ENCODE measurements at places on chromosomes 1 and 21.

- DNase-seq = no peak
Observed at GRCh38 chr1:116561563-116561962, 9.3 kb downstream of the CD58 start.

DNA sequence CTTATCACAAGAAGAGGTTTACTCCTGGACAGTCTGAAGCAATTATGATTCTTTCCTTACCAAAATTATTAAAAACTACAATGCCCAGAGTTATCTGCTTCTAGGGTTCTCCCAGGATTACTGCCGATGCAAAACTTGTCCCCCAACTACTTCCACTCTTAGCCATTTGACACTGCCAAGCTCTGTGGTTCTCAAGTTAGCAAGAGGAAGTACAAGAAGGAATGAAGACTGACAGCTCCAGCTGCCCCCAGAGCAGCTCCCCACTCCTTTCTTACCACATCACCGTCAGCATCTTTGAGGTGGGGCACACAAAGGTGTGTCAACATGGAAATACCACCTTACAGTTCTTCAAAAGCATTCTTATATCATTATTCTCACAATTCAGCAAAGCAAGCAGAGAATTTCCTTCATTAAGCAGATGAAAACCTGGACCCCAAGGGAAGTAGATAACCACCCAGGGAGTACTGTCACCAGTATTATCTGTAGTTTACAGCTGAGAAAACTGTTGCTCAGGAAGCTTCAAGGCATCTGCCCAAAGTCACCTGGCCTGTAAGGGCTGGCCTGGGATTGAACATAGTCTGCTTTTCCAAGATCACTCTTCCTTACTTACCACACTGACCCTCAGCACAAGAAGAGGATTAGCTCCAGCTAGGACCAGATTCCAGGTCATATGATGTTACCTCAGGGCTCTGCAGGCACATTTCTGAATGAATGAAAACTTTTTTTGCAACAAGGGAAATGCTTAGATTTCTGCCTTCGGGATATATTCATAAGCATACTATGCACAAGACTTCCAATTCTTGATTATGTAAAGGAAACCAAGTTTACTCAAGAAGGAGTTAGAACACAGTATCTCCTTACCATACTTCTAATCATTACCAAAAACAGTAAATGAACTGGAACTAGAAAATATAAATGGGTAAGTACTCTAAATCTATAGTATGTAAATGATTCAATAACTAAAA is 9.3 kb downstream of the PSMG1 start:
- no peak for DNase-seq

GRCh38 chr1:232474826-232475225 is 155.1 kb downstream of the SIPA1L2 start:
- DNase-seq = no peak

DNA sequence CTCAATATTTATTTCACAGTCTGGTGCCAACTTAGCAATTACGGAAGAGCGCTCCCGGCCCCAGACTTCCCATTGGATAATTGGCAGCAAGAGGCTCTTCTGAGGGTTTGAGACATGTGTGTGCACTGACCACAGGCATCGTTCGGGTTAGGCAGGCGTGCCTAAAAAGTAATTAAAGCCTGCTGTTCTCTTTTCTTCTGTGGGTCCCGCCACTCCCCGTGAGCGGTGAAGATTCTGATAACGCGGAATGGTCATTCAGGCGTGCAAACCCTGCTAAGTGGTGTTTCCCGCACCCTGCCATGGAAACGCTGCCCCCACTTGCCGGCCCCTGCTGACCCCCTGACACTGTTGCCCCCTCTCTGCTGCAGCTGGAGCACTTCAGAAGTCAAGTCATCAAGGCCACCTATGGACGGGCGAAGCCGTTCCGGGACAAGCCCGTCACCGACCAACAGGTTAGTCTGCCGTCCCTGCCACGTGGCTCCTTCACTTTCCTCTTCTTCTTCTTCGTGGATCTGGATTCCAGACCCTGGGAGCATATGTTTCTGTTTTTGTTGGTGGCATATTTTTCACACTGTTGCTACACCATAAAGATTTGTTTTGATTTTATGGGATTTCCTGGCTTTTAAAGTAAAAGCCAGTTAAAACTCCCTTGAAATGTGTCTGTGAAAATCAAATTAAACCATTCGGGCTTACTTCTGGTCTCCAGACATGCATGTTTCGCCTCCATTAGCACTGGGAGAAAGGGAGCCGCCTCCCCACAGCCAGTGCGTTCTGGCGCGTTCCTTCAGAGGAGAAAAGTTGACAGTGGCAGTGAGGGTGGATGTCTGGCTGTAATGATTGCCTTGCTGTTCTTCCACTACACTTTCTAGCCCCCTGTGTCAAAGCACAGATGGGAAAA is 79.9 kb downstream of the FHAD1 start:
- DNase-seq = no peak

DNA sequence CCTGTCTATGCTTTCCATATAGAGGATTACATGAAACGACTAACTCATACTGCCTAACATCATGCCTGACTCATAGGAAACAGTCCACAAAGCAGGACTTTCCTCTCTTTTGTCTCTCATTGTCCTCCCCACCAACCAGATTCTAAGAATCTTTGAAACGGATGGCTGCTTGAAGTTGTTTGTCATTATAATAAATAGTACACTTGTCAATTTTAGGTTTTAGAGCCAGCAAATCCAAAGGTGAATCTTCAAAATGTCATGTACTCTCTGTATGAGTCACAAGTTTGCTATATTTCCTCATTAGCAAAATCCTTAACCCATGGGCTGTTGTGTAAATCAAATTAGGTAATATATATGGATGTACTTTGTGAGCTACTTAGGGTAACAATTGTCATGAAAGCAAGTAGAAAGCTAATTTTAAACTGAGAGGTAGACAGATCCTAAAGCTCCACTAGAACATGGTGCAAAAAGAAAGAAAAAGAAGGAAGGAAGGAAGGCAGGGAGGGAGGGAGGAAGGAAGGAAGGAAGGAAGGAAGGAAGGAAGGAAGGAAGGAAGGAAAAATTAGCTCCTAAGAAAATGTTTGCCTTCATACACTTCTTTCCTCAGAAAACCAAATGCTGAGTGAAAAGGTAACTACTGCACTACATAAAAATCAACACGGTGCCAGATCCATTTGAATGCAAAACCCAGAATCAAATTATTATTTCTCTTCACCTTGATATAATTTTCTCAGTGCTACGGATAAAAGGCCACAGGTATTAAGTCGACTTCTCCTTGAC is 129.5 kb upstream of the PRMT6 start:
- DNase-seq = no peak

DNA sequence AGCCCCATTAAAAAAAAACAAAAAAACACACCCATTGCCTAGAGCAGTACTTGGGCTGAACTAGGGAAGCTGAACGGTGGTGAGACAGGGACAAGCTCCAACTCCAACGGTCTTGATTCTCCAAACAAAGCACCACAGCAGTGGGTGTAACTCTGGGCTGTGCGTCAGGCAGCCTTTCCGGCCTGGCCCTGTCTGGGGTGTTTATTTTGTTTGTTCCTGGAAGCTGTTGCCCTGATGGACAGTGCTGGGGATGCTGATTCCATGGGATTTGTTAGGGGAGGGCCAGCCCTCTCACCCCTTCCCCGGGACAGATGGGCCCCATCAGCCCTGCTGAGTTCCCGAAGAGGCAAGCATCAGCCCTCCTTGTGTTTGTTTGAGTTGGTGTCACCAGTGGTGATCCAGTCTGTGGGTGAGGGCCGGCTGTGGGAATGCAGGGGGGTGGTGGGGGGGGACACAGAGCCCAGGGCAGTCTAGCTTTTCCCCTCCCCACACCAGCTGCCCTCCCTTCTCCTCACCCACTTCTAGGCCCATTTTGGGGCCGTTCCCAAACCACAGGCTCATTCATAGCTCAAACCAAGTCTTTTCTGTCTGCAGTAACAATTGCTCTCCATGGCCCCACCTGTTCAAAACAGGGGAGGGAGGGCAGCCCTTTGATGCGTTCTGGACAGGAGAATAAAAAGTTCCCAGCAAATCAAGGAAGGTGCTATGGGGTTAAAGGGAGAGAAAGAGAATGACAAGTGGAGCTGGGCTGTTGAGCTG is 4.5 kb downstream of the WNT2B start:
- DNase-seq = no peak

DNA sequence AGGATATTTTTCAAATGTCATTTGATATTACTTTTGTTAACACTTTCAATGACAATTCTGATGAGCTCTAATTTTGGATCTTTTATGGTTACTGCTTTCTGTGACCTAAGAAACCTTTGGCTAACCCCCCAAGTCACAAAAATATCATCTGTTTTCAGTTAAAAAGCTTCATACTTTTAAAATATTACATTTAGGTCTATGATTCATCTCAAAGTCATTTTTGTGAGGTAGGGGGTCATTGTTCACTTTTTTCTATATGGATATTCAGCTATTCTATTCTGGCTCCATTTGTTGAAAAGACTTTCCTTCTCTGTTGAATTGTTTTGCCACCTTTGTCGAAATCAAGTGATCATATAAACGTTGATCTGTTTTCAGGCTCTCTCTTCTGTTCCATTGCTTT is 44.8 kb downstream of the UCHL5 start:
- DNase-seq = no peak

DNA sequence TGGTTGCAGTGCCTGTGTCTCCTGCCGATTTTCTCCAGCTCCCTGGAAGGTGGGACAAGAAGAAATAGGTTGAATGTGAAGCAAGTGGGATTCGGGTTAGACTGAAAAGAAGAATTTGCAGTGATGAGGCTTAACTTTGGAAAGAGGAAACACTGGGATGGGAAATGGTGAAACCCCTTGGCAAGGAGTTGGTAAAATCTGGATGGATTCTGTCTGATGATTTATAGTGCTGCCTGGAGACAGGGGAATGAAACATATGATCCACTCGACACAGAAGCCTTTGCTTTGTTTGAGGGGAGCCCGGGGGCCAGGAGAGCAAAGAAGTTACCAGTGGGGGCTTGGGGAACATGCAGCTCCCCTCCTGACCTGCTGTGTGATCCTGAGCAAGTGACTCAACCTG is 67.2 kb downstream of the UBIAD1 start:
- DNase-seq = no peak

DNA sequence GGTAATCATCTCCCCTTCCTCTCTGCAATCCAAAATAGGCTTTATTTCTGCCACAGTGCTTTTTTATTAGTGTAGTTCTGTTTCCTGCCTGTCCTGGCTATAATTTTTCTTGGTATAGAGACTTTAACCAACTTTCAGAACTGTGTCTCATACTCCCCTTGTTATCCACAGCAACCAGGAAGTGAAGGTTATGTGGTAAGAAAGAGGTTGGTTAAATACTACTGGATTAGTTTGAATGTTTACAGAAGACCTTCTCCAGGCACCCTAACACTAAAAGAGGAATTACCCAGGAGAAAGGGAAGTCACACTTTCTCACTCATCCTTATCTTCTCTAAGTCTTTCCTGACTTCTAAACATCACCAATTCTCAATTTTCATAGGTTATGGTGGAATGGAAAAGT is 17.8 kb upstream of the TNFSF4 start:
- DNase-seq = no peak

All from HS-27A (cell line).